Stimulated activated CD4-positive, alpha-beta T cell treated with anti-CD3 and anti-CD28 coated beads, Interleukin-12 subunit alpha, Interleukin-12 subunit beta, amount 100 ng/mL, for 48 hours (primary cell): ENCODE measurements at places on chromosomes 2 and 18.

DNA sequence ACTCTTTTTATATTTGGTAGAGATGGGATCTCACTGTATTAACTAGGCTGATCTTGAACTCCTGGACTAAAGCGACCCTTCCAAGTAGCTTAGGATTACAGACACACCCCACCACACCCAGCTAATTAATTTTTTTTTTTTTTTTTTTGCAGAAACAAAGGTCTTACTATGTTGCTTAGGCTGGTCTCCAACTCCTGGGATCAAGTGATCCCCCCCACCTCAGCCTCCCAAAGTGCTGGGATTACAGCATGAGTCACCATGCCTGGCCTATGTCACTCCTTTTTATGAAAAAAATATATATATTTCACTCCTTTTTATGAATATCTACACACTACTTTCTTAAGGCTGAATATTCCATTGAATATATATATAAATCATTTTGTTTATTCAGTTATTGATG lies 162.8 kb downstream of the MGAT5 start:
- DNase-seq: no peak

- DNase-seq: no peak
Observed at GRCh38 chr2:203861197-203861596, 6.4 kb upstream of the CTLA4 start.

DNA sequence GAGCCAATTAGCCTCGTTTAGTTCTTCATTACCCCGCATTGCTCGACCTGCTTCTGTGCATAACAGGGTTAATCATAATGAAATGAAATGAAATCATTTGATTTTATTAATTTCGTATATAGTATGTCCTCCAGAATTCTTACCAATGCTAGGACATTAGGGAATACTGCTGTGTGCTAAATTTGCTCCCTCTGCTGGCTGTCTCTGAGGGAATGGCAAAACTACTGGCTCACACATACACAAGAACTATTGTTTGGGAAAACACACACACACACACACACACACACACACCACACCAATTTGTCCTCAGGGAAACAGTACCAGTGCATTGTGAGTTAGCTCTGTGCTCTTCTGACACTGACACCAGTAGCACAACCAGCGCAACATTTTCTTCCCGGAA lies 273.3 kb upstream of the TCF4 start:
- no peak for DNase-seq

DNA sequence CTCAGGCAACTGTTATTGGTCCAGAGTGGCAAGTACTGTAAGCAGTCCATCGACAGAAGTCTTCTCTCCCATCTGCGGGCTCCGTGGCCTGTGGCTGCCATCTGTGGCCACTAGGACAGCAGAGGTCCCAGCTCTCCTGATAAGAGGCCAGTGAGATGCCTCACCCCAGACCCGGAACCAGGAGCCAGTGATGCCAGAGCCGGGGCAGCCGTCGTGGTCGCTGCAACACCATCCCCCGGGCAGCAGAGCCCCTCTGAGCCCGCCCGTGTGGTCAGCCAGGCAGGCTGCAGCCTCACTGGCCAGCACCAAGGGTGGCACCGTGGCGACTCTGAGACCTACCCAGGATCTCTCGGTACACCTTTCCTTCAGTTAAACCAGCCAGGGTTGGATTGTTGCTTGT lies 8.7 kb downstream of the GPR148 start:
- no peak for DNase-seq

DNA sequence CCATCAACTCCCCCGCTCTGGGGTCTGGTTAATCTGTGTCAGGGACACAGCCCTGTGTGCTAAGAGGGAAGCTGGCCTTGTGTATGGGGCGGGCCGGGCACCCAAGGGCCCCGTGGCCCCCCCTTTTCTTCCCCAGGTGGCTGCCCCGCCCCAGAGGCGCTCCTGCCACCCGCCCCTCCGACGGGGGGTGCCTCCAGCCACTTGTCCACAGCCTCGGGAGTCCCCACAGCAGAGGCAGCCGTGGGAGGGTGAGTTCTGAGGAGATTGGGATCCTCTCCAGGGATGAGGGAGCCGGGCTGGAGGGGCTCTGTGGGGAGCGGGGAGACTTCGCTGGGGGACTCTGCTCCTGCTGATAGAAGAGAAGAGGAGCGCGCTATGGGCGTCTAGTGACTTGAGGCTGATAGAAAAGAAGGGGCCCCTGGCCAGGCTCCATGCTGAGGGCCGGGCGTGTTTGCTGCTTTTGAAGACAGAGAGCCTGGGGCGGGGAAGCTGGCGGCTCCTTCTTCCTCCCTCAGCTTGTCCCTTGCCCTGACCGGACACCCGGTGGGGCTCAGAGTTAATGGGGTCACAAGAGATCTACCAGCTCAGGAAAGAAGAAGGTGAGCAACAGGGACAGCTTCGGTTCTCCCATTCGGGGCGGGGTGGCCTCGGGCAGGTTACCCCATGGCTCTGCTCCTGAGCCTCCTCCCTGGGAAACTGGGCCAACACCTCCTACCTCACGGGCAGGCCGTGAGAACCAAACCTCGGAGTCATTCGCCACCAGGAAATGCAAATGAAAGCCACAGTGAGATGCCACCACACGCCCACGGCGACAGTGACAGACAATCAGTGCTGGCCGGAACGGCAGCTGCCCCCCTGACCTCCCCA lies 89.4 kb upstream of the TAF1B start:
- peak; percentile 53 for DNase-seq

DNA sequence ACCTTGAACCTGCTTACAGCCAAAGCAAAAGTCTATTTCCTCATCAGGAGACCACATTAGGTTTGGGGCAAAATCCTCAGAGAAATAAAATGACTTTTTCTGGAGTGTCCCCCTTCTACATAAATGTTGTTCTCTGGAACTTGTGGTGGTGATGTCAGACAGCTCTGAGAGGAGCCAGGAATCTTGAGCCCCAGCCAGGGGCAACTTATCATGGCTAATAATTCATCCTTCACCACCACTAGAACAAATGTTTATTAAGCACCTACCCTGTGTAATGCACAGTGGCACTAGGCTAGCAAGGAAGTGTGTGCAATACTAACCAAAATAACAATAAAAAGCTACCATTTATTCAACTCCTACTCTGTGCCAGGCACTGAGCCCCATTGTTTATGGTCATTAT lies 9.0 kb upstream of the BMP10 start:
- no peak for DNase-seq

DNA sequence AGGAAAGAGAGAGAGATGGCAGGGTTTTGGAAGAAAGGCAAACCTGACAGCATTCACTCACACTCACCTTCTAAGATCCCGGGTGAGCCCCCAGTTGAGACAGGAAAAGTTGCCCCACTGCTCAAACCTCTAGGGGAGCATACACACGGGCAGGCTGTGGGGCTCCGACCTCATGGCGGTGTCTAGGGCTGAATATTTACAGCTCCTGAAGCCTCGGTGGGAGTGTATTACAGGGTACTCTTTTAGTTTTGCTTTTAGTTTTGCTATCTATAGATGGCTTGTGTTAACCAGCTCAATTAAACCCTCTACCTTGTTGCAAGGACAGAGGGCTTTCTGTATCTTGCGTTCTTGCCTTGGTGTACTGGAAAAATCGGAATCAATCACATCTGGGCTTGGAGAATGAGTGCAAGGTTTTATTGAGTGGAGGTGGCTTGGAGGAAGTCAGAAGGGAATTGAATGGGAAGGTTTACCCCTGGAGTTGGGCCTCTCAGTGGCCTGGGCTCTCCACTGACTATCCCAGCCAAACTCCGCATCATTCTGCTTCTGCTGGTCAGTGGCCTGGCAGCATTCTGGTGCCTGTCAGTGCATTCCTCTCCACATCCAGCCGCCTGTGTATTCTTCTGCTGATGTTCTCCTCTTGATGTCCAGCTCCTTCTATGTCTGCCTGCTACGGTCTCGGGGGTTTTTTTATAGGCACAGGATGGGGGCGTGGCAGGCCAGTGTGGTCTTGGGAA lies 10.1 kb upstream of the IFIH1 start:
- DNase-seq: no peak

DNA sequence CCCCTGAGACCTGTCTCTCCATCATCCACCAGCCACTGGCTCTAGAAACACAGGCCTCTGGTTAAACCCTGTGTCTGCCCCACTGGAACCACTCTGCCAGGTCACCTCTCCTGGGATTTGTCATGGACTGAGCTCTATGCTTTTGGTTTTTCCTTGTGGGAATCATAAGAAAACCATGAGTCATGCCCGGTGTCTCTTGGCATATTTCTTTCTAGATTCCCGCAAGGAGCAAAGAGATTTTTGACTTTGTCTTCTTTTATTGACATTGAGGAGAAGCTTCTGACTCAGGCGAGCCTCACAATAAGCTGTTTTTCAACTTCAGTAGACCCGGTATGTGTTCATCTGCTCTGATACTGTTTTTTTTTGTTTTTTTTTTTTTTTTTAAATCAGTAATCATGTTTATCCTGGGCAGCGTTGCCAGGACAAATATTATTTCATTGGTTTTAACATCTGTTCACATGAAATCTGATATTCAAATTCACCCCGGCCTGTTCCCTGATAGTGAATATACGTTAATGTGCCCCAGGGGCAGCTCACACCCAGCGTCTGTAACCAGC lies 207.1 kb downstream of the ACKR3 start:
- no peak for DNase-seq
